ENCODE measurements at places on chromosomes 12 and 14.

DNA sequence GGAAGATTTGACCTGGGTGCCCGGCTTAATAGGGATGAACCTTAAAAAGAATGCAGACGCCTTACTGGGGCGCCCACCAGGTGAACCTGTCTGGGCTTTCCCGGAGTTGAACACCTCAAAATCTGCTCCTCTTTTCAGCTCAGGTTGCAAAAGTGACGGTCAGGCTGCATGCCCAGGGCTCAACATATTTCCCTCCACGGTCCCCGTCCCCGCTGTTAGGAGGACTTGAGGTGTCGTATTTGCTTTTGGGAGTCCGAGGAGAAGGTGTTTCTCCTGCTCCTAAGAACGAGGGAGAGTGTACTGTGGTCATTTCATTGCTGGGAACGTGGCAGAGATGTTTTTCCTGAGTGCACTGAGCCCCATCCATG, 1.2 kb downstream of the DLK1 start:
- DNase-seq = no peak

DNA sequence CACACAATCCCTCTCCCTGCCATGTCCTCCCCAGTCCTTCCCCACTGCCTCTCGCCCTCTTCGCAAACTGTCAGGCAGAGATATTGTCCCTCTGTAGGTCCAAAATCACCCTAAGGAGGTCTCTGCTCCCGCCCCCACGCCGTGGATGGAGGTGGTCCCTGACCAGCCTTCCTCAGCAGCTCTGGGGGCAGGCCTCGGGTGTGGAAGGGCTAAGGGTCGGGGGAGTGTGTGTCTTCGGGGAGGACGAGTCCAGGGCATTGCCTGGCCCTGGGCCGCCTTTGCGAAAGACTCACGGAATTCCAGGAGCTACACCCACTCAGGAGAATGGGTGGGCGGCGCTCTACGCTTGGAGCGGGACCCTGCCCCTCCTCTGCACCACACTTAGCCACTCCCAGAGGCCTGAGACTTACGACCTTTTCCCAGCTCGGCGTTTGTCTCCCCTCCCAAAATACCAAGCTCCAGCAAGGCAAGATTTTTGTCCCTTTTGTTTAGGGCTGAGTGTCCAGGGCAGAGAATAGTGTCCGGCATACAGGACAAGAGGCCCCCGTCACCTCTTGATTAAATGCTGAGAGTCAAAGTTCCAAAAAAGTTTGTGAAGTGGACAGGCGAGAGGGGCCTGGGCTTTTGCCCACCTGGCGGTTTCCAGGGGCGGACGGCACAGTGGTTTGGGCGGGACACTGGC, 881 bp downstream of the PYGL start:
- DNase-seq = peak; percentile 61

DNA sequence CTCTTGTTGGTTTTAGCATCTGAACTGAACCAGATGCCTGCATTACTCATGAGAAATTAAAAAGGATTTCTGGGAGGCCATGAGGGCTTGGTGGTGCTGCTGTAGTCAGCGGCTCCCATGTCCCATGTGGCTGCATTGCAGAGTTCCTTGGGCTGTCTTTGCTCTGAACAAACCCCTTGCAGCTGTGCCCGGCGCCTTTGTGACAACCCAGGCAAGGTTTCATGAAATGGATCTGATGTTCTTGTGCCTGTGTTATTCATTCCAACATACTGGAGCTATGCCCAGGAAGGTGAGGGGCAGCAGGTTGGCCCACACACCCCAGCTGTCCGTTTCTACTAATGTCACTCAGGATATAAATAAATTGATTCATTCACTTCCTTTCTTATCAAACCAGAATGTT, 40.8 kb downstream of the TGFB3 start:
- DNase-seq = no peak

- DNase-seq = no peak
Measured at GRCh38 chr14:49733836-49734235, 34.1 kb upstream of the KLHDC2 start.

GRCh38 chr12:2944401-2945047, 14.7 kb upstream of the TEAD4 start:
- peak; percentile 55 for DNase-seq

- DNase-seq = no peak
Measured at GRCh38 chr12:69430942-69431590, 39.1 kb upstream of the FRS2 start.

DNA sequence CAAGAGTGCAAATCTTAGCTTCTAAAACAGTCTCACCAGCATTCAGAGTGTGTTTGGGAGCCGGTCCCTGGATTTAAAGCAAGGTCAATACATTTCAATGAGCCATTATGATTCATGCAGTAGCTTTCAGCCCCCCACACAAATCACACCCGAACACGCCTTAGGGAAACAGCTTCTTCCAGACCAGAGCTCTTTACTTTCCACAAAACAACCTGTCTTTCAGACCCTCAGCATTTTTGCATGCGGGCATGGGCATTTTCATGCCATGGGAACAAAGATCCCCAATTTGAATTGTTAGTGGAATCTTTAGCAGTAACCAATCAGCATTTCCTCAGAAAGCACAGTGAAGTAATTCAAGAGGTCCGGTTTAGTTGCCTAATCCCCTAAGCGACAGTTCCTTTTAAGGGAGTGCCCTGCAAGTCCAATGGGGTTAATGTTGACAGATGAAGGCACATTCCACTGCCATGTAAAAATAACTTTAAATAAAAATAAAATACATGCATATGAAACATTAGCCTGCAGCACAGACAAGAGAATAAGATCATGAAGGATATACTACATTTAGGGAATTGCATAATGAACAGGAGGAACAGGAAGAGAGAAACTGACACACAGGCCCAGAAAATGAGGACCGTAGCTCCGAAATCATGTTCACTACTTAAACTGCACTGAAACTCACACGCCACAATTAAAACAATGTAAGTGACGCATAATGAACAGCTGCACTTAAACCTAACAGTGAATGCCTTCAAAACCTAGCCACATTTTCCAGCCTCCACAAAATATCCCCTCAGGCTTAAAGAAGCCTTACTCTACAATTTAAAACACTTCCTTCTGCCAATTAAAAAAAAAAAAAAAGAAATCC, 4.0 kb downstream of the VPS37B start:
- DNase-seq = peak; percentile 89

DNA sequence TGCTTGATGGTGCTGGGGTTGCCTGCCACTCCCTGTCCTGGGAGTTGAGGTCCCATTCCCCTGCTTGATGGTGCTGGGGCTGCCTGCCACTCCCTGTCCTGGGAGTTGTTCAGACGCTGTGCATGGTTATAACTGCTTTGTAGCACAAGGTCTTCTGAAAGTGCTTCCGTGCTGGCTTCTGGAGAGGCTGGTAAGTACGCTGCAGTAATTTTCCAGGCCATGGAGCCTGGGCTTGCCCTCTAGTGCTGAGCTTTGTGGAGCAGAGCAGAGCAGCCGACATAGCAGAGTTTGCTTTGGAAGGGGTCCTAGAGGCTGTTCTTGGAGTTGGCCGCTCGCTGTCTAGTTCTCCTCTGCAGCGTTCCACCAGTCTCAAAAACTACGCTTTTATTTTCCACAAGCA, 6.3 kb downstream of the B4GALNT3 start:
- DNase-seq = no peak

GRCh38 chr12:29023436-29024076, 125.5 kb upstream of the FAR2 start:
- no peak for DNase-seq

DNA sequence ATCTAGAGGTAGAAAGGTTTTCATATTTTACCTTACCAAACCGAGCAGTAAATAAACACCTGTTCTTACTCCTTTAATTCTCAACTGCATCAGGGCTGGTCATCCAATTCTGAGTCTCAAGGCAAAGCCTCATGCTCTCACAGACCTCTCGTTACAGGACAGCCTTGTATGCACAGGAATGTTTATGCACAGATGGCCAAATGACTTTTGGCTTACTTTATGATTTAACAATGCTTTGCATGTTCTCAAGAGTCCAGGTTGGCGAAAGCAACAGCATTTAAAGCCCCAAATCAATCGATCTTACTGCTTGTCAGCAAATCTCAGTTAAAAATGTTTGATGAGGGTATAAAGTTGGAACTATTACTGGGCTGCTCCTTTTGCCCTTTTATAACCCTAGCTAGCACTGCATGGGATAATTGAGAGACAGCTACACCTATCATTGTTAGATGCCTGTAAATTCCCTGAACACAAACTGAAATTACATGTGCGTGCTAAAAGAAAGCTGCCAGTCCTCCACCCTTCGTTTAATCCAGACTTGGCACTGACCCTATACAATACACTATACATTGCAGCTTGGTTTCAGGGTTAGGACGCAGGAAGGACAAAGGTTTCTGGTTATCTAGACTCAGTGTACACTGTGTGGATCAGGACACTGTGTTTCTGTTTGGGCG, 63.6 kb downstream of the TMCC3 start:
- no peak for DNase-seq

- no peak for DNase-seq
Measured at GRCh38 chr12:49137476-49137875, 6.3 kb upstream of the TUBA1B start.

GRCh38 chr12:10632226-10632625, 18.8 kb upstream of the MAGOHB start:
- no peak for DNase-seq

DNA sequence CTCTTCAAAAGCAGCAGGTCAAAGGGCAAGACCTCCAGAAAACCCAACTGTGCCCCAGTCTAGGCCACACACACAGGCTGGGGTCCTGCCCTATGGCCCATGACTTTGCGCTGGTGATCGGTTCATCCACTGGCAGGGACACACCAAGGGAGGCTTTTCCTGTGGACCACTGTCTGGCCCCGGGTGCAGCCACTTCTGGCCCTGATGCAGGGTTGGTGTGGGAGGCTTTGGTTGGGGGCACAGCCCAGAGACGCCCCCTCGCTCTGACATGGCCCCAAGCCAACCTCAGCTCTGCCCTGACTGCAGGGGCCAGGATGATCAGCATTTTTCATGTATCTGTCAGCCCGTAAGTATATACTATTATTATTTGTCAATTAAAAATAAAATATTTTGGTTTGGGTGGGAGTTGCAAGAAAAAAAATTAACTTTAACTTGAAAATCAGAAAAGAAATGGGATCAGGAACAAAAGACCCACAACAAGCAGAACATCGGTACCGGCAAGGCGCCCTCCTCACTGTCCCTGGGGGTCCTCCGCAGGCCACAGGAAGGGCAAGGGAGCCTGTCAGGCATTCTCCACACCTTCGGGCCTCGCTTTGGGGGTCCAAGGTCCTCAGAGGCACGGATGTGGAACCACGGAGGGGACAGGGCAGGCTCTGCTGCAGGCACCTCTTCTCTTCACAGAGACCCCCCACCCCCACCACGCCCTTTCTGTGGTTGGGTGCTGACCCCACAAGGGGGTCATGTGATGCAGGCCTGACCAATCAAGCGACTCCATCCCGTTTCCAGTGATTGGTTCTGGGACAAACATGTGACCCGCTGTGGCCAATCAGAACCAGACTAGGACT, 181.5 kb upstream of the SFSWAP start:
- no peak for DNase-seq

DNA sequence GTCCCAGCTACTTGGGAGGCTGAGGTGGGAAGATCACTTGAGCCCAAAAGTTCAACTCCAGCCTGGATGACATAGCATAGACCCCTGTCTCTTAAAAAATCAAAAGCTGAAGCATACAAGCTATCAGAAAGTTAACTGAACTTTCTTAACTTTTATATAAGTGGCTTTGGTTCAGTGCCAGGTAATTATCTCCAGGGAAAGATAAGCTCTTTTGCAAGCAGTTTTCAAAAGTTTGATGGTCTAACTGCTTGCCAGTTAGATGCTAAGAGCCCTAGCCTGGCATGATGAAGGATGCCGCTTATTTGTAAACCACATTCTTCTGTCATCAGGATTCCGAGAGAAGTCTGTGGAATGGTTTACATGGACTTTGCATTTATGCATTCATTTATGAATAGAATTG, 409.1 kb downstream of the AEBP2 start:
- DNase-seq = no peak

DNA sequence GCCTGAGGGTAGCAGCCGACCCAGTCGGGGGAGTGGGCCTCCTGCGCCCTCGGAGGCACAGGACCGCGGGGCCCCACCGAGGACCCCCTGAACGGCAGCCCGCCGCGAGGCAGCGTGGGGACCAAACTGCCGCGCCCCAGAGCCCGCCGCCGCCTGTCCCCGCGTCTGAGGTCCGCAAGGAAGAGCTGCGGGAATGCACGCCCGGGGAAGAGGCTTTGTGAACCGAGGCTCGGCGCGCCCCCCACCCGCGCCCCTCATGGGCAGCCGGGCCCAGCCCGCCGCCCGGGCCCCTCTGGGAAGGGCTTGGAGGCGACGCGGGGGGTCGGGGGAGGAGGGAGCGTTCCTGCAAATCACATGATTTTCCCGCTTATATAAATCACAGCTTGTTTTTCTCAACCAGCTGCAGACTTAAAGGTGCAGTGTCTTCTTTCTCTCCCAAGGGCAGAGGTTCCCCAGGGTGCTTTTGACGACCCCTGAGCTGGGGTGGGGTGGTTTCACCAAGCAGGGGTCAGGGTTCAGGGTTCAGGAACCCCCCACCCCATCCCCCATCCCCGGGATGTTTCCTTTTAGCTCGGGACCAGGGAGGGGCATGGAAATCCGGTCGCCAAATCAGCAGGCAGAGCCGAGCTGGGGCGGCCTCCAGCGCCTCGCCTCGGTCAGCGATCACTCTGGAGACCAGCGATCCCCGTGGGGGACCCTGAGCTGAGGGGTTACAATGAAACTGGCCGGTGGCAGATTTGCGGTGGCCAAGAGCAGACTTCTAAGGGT, 44.7 kb upstream of the ATP23 start:
- peak; percentile 65 for DNase-seq

GRCh38 chr12:62258941-62259630, 1.1 kb upstream of the USP15 start:
- DNase-seq = peak; percentile 20

DNA sequence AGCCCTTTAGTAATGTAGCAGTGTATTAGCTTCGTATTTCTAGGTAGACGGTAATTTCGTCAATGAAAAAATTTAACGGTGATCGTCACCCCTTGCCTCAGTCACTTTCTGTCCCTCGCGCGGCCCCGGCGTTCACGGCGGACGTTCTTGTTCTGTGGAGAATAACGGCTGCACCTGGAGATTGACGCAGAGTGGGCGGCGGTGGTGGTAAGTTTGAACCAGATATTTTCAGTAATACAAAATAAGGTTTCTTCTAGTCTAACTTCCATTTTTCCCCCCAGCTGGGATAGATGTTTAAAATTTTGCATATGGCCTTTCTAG, 341 bp downstream of the ZNF10 start:
- DNase-seq = no peak

DNA sequence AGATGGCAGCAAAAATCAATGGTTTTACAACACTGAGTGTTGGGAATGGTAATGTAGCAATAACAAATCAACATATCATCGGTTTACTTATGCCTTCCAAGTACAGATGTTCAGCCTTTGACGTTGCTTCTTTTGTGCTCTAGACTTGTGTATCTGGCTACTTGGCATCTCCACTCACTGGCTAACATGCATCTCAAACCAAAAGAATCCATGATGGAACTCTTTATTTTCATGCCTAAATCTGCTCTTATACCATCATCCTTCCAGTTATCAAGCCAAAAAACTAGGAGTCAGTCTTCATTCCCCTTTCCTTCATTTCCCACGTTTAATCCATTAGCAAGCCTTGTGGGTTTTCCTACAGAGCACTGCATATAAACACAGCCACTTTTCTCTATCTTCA, 89.2 kb upstream of the USP44 start:
- no peak for DNase-seq

Measured in ELR (cell line).